ENCODE measurements at places on chromosomes 13 and 19.
A peak's percentile ranks its signal among the peaks of the same experiment; 100 is the strongest.

DNA sequence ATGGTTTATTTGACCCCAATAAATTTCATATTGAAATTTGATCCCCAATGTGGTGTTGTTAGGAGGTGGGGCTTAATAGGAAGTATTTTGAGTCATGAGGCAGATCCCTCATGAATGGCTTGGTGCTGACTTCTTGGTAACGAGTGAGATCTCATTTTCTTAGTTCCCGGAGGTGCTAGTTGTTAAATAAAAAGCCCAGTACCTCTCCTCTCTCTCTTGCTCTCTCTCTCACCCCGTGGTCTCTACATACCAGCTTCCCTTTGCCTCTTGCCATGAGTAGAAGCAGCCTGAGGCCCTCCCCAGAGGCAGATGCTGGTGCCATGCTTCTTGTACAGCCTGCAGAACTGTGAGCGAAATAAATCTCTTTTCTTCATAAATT lies 39.4 kb upstream of the KATNAL1 start:
- no peak for DNase-seq

- DNase-seq, result peak; percentile 40
Observed at GRCh38 chr19:1355568-1356507, 27.9 kb upstream of the NDUFS7 start.

- peak; percentile 77 for DNase-seq
Observed at GRCh38 chr19:42360787-42361544, 29.1 kb downstream of the CNFN start.

DNA sequence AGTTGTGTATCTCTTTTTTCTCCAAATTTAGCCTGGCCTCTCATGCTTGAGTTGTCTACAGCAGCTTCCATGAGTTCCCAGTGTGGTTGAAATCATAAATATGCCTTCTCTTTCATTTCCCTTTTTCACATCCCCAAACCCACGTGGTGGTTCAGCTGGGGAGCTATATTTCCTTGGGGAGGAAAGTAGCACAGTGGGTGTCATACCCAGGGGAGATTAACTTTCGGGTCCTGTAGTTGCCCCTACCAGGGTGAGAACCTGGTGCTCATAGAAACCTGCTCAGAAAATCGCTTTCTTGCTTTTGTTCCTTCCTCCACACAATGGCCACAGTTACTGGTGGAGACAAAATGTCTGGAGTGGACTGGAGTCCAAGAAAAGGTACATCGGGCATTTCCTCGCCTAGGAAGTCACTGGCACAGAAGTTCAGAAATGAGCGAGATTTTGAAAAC lies 7.0 kb upstream of the LILRA4 start:
- no peak for DNase-seq

DNA sequence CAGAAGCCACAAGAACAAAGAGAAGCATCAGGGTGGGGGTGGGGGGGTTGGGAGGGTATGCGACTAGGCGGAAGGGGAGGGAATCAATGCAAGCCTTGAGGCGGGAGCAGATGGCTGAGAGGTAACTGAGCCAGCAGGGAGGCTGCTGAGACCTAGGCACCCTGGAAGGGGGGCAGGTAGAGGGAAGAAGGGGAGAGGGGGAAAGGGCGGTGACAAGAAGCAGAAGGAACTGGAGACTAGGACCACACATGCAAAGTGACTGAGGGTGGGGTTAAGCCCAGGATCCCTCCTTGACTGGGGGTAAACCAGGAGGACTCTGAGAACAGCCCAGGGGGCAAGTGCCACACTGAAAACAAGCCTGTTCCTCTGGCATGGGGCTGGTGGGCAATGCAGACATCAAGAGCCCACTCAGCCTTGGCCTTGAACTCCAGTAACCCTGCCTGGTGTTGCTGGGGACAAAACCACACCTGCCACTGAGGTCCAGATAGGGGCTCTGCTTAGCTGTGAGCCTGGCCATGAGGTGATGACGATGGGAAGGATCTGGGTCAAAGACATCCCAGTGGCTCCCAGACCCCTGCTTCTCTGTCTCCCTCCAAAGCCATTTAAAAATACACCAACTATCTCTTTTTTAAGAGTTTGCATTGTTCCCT lies 20.3 kb downstream of the OPA3 start:
- DNase-seq, result no peak

- DNase-seq, result no peak
Observed at GRCh38 chr19:14544977-14545715, 15.8 kb downstream of the TECR start.

DNA sequence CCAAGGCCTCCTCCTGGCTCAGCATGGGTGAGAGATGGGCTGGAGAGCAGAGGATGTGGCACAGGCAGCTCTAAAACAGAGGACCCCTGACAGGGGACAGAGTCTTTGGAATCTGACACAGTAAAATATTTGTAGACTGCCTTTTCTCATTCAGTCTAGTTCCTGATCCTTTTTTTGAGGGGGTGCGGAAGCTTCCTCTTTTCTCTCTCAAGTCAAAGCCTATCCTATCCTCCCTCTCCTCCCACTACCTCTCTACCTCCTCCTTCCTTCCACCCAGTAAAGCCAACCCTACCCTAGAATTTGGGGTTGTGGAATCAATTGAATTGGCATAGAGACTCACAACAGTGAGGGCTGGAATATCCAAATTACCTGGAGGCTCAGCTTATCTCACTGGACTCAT lies 82.0 kb downstream of the TEX26 start:
- DNase-seq, result no peak

DNA sequence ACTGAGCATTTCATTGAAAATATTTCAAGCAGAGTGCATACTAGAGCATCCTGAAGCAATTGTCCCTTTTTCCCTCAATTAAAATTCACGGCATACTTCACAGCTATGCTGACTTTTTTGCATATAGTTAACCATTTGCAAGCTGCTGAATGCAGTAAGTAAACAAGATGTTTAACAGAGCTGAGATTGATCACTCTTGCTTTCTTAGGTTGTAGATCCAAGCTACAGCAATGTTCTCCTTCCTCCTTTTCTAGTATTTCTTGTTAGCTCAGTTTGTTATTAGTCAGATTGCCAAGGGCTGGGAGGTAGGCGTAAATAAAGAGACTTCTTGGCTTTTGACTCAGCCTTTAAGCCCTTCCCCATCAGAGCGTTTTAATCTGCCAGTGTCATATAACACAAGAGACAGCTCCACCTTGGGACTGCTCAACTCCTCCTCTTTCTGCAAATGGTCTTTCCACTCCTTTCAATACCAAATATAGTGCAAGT lies at the start of gene SLITRK6:
Gene SLITRK6, minus strand, starts transcription at position 323 of the 486 bp plus-strand sequence. CDS start 2,911 bp downstream, outside the sequence.
- DNase-seq, result peak; percentile 45

GRCh38 chr19:8109890-8110662 lies 39.3 kb downstream of the FBN3 start:
- no peak for DNase-seq

DNA sequence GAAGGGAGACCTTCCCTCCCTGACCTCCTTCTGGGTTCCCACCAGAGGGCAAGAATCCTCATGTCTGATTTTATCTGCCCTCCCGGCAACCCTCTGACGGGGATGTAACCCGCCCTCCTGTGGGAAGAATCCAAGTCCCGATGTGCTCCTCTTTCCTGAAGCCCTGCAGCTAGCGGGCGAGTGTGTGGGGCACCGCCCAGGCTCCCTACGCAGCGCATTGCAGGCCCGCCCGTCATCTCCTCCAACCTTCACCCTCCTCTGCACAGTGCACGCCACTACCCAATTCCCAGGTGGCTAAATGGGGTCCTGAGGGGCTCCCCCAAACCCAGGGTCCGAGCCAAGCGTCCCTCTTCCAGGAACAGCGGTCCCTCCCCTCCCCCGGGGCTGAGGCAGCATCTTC lies 7.3 kb downstream of the LAIR1 start:
- DNase-seq, result no peak

DNA sequence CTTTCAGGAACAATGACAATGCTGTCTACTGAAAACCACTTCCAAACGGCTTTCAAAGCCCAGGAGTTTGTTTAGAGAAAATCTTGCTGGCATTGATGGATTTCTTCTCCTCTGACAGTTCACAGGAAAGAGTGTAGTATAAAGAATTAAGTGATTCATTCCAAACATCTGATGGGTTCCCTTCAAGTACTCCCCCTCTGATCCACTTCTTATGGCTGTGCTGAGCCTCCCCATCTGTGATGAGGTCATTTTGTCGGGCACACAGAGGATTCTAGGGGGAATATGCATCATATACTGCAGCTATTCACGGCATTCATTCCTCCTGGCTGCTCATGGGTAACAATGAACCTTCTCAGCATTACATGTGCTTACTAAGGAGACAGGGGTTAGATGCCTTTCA lies 107.9 kb downstream of the RGCC start:
- DNase-seq, result peak; percentile 87

DNA sequence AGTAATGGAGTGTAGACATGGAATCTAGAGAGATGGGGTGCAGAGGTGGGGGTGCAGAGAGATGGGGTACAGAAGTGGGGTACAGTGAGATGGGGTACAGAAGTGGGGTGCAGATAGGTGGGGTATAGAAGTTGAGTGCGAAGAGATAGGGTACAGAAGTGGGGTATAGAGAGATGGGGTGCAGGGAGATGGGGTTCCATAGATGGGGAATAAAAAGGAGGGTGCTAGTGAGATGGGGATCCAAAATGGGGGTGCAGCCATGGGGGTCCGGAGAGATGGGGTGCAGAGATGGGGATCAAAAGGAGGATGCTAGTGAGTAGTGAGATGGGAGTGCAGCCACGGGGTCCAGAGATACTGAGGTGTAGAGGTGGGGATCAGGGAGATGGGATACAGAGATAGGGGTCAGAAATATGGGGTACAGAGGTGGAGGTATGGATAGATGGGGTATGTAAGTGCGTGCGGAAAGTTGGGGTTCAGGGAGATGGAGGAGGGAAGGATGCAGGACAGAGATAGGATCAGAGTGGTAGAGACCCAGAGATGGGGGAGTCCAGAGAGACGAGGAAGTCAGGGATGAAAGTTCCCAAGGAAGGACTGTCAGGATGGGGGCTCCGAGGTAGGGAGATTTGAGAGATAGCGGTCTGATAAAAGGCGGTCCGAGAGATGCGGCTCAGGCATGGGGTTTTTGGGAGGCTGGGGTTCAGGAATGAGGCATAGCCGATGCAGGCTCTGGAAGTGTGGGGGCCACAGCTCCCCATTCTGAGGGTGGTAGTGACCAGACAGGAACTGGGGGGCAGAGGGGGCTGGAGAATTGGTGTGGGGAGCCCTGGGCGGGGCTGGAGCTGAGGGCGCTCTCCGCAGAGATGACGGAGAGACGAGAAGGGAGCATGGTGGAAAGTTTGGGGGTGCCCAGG lies 3.4 kb downstream of the PALM3 start:
- DNase-seq, result no peak

DNA sequence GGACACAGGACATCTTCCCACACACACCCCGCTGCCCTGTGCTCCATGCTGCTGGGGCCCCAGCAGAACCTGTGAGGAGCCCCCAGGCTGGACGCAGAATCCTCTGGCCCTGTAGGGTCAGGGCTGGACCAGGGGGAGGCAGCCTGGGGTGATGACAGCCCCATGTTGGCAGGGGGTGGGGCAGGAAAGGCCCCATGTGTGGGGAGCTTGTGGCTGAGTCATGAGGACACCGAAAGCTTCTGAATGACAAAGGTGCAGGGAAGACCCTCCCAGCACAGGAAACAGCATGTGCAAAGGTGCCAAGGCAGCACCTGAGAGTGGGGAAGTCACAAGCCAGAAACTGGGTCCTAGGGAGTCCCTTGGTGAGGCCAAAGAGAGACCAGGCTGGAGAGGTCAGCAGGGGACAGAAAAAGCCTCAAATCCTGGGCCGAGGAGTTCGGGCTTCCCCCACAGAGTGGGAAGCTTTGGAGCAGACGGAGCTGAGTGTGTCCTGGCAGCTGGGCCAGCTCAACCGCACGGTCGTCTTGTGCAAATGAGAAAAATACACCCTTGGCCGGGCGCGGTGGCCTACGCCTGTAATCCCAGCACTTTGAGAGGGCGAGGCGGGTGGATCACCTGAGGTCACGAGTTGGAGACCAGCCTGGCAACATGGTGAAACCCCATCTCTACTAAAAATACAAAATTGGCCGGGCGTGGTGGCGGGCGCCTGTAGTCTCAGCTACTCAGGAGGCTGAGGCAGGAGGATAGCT lies 17.5 kb downstream of the ATP8B3 start:
- DNase-seq, result no peak

GRCh38 chr13:100789025-100789424 lies 114.4 kb upstream of the TMTC4 start:
- DNase-seq, result no peak

- DNase-seq, result peak; percentile 53
Observed at GRCh38 chr13:29106651-29107050, 286.5 kb downstream of the MTUS2 start.

- DNase-seq, result no peak
Observed at GRCh38 chr13:45401314-45401713, 16.9 kb downstream of the SLC25A30 start.

DNA sequence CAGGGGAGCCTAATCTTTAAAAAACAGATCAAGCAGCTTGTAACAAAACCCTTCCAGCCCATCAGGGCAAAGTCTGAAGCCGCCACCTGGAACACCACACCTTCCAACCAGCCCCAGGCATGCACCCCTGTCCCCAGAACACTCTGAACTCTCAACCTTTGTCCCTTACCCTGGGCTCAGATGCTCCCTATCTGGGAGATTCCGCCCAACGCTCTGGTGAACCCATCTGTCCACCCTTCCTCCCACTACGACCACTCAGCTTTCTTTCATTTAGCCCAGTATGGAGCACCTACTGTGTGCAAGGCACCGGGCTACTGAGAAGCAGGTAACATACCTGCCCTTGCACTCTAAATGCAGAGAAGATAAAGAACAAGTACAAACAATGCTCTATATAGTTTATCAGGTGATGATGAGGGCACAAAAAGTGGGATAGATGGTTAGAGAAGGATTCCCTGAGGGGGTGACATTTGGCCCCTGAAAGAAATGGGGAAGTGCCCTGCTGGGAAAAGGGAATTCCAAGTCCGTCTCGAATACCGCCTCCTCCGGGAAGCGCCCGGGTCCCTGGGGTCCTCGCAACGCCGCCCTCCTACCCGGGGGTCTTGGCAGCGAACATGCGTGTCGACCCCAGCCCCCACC lies 629 bp downstream of the PEPD start:
- DNase-seq, result no peak

DNA sequence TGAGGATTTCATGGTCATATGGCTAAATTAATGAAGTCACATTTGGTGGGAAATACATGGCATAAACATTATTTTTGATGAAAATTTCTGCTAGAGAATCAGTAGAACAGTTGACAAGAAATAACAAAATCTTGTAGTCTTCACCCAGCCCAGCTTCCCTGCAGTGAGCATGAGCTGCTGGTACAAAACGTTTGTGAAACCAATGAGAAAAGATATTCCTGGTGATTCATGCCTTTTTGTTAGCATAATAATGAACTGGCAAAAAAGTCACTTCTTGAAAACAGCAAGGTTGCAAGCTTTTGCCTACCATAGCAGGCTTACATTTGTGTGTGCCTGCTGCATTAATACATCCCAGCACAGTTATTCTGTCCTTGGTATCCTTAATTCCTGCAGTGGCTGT lies 475.9 kb upstream of the HTR2A start:
- no peak for DNase-seq

DNA sequence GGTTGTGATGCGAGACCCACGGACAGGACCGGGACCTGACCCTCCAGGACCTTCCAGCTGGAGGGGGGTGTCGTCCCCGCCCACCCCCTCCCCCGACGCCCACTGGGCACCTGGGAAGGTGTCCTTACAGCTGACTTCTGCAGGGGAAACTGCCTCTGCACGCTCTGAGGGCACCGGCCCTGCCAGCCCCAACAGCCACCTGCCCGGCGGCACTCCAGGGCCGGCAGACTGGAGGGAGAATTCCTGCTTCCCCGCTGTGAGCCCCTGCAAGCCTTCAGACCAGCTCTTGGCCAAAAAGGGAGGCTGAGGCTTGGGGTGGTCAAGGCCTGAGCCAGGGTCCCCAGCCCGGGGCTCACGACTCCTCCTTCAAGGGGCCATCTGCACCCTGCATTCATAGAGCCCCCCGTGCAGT lies 1.2 kb downstream of the CNN2 start:
- DNase-seq, result no peak

All from amniotic epithelial cell (primary cell).